Adipocyte (in vitro differentiated cells): ENCODE measurements at places on chromosomes 6 and 20.

DNA sequence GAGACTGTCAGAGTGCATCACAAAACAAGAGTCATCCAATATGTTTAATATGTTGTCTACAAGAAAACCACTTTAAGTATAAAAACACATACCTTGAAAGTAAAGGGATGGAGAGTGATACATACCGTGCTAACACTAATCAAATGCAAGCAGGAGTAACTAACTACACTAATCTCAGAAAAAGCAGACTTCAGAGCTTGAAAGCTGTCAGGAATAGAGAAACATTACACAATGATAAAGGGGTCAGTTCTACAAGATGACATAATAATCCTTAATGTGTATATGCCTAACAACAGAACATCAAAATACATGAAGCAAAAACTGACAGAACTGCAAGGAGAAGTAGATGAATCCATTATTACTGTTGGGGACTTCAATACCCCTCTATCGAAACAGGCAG is 59.7 kb upstream of the SMIM29 start:
- no peak for DNase-seq

DNA sequence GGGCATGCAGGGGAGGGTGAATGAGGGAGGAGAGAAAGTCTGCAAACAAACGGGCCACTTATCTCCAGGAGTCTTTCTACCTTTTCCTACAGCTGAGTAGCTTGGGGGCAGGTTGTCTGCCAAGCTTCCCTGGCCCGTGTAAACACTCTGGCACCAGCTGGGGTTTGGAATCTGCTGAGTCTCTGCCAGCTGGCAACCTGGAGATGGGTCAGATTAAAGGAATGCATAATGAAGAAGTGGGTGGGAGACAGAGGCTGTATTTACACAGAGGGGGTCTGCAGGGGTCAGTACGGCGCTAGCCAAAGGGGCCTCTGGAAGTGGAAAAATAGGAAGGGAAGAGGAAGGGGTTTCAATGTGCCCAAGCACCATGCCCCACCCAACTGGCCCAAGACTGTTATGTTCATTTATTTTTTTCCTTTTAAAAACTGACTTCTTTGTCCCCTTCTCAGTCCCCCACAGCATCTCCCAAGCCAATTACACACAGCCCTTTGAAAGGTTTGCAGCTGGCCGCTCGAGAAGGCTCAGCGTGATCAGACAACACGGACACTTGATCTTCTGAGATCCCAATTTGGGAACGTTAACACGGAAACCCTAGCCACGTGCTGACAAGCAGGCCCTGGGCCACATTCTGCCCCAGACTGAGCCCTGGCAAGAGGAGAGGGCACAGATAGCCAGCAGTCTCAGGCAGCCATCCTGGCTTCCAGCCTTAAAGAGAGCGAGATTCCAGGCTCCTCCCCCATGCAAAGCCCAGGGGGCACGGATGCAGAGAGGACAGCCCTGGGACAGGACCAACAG is 25.2 kb downstream of the TRAM2 start:
- DNase-seq, result peak; percentile 81

DNA sequence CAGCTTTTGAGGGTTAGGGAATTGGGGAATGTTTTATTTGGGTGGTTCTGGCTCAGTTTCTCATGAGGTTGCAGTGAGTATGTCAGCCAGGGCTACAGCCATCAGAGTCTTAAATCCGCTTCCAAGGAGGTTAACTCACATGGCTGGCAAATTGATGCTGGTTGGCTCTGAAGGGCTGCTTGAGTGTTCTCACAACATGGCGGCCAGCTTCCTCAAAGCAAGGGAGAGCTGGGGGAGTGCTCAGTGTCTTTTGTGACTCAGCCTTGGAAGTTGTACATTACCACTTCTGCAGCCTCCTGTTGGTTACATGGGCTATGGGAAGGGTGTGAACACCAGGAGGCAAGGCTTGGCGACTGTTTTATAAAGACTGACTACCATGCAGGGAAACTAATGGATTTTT is 17.8 kb upstream of the PPP1R3G start:
- no peak for DNase-seq

DNA sequence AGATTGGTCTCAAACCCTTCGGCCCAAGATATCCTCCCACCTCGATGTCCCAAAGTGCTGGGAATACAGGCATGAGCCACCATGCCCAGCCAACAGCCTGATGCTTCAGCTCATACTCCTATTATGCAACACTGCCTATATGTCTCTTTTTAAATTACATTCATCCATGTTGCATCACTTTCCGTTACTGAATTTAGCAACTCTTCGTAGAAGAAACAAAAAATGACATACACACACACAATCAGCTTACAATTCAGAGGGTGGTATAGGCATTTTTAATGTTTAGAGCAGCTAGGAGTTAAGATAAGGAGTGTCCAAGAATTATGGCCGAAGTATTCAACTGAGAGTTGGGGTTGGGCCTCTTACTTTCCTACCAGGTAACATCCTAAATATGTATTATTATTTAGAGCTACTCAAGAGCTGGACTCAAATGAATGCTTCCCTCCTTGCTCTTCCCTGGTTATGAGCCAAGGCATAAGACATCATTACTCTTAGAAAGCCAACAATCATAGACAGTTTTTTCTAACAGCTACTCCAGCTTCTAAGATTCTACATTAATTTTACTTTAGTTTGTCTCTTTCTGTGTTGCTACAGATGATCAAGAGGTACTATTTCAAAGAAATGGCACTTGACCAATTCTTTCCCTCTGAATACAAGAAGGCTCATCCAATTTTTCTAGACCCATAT is 62.0 kb upstream of the BMP5 start:
- no peak for DNase-seq

- DNase-seq, result no peak
These were observed 9.1 kb downstream of the PI16 start for GRCh38 chr6:36963451-36964290.

- no peak for DNase-seq
These were observed 44.9 kb upstream of the CCDC28A start for GRCh38 chr6:138728662-138729061.

- no peak for DNase-seq
These were observed 208.6 kb upstream of the RNF217 start for GRCh38 chr6:124753562-124754105.

DNA sequence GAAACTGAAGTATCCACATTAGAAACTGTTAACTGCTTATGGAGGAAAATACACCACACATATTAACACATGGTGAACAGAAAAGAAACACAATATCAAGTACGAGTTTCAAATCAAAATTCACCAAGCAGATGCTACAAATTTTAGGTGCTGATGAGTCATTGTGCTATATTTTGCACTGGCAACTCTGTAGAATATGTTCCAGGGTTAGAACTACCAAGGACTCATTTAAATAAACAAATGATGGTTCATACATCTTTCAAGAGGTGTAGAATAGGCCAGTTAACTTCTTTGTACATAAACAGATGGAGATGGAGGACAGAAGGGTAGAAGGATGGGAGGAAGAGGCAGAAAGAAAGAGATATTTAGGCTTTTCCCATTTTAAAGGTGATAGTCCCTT is 184.9 kb downstream of the ARHGAP18 start:
- peak; percentile 49 for DNase-seq

DNA sequence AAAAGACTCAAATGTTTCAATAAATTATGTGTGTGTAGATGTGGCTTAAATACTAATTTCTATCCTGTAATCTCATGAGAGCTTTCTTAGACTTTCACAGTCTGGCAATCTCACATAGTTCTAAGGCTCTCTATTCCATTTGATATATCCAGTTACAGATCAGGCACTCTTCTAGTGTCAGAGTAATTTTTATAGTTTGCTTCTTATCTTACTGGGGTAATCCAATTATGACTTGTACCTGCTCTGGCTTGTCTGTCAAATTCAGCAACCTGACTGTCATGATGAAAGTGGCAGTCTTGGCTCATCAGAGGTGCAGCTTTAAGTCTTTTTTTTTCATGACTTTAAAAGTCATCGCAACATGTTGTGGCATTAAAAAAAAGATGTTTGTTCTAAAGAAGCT is 513.2 kb upstream of the MAN1A1 start:
- no peak for DNase-seq

DNA sequence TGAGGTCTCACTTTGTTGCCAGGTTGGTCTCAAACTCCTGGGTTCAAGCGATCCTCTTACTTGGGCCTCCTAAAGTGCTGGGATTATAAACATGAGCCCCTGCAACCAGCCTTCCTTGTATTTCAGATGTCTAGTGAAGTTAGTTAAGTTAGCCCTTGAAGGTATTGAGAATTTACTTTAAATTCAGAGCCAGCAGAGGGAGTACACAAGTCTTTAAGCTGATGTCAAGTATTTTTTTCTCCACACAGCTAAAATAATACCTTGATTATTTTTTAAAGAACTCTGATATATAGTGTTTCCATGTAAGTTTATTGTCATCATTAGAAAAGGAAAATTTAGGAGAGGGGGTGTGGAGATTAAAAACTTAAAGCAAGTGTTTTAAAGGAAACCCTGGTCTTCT is 9.8 kb downstream of the FOXO3 start:
- no peak for DNase-seq

- DNase-seq, result no peak
These were observed 144.0 kb downstream of the LRRC1 start for GRCh38 chr6:53938810-53939209.

- DNase-seq, result no peak
These were observed 31.1 kb upstream of the DLGAP4 start for GRCh38 chr20:36275011-36275410.

DNA sequence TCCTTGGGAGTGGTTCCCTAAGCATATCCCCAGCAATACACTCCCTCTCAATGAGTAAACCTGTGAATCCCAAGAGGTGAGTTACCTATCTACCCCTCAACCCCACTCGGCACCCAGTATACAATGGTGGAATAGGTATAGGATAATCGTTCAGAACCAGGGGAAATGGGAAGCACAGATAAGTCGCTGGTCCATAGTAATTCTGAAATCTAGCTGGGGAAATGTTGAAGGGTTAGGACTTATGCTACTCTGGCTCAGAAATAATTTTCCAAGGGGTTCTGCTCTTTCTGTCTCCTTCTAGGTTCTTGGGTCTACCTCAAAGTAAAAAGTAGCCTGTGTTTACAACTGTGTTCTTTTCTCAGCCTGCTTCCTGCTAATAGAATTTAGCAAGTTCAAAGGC is 62.3 kb upstream of the NNAT start:
- no peak for DNase-seq

DNA sequence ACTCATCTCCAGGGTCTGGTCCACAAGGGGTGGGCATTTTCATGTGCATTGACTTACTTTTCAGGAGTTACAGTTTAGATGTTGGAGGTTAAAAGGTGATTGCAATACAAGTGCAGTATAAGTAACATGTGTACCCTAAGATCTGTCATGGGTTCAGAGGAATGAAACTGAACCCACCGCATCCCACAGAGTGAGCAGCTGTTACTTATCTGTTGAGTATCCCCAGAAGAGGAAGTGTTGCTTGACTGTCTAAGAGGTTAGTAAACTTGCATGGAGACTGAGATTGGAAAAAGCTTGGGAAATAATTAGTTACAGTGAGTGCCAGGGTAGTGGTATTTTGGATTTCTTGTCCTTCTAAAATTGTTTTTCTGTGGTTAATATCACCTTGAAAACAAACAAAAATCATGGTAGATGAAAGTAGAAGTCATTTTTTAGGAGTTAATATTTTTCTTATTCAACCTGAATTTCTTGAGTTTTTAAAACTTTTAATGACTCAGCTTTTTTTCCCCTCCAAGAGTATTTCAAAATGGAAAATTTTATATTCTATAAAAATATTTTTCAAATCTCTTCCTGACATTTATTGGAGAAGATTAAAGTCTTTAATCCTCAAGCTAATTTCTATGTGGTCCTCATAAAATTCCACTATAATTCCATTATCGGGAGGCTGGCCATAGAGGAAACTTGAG is 306.1 kb downstream of the ZNF217 start:
- DNase-seq, result no peak

GRCh38 chr6:33317419-33317668 is 200 bp downstream of the ZBTB22 start:
- peak; percentile 84 for DNase-seq

DNA sequence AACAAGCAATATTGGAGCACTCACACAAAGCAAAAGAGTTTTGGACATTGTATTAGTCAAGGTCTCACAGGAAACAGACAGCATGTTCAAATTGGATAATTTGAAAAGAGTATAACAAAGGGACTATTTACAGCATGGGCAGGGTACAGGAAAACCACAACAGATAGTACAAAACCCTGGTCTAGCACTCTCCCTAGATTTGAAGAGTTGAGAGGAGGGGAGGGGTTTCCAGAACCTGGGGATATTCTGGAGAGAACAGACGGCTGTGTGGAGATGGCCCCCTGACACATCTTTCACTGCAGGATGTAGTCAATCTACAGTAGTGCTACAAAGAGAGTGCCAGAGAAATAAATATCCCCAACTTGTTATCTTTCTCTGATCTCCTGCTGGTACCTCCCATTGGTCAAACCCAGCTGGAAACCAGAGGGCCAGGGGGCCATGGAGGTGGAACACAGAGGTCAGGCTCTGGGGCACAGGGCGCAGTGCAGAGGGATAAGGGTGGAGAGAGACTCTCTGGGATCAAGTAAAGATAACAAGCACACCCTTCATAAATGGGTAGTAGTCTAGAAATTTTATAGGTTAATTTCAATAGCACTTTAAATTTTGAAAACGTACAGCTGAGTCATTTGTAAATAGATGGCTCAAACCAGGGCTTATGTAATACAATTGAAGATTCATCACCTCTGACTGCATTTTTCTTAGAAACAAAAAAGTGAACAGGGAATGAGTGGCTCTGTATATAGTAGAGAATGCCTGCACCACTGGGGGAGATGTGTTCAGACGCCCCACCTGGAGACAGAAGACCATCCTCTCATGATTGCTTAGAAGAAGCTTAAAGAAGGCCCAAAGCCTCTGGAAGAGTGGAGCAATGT is 25.7 kb downstream of the RCAN2 start:
- DNase-seq, result peak; percentile 24

DNA sequence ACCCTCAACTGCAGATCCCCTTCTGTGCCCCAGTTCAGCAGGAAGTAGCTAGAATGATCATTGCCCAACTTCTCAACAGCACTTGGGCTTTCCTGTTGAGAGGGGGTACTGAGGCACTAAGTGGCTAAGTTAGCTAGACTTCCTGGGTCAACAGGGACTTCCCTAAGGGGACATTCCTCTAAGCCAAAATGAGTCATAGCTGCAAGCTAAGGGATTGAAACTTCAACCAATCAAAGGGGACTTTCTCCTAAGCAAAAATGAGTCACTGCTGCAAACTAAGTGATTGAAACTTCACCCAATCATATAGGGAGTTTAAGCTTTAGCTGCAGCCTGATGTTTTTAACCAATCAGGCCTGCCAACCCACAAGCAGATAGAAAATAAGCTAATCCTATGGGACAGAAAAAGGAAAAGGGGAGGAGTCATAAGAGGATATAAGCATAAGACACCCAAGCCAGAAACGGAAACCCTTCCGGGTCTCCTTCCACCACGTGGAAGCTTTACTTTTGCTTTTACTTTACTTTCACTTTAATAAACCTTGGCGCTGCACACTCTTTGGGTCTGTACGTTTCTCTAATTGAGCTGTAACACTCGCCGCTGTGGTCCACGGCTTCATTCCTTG is 659.0 kb upstream of the HS3ST5 start:
- DNase-seq, result no peak

GRCh38 chr20:41133709-41134361 is 3.5 kb upstream of the PLCG1 start:
- DNase-seq, result no peak

GRCh38 chr6:125781314-125781868 is 9.4 kb upstream of the NCOA7 start:
- DNase-seq, result peak; percentile 60
